ENCODE measurements at places on chromosomes 1 and 21.
A peak's percentile ranks its signal among the peaks of the same experiment; 100 is the strongest.

- peak; percentile 37 for DNase-seq
Observed at GRCh38 chr1:199084293-199084692, 445.5 kb downstream of the PTPRC start.

DNA sequence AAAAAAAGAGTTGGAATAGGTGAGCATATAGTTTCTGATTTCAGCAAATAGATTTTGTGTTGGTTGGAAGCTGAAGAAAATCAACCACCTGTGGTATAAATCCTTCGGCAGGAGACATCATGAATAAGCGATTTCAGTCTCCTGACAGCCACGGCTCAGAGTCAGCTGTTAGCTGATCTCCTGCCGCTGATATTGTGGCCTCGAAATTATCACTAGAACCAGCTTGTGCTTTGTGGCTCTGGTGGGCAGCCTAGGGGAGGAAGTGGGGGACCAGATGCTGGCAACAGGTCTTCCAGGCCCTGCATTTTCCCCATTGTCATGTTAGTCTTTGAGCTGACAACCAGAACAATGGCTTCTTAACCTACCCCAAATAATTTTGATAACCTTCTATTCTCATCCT lies 842 bp upstream of the GCSAML start:
- DNase-seq, result no peak

DNA sequence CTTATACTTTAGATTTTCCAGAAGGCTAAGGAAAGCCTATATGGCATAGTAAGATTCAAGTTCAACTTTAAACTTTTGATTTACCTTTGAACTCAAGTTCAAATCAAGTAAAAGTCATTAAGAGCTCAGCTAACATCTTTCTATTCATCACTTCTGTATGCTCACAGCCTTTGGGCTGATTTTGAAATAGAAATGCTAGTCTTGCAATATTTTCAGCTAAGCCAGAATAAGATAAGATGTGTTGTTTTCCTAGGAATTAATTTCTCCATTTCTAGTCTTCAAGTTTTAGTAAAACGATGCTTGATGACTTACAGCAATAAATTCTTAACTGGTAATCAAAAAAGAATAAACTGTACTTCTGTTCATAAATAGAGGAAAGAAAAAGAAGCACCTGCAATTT lies 35.6 kb downstream of the ATP1B1 start:
- DNase-seq, result no peak

DNA sequence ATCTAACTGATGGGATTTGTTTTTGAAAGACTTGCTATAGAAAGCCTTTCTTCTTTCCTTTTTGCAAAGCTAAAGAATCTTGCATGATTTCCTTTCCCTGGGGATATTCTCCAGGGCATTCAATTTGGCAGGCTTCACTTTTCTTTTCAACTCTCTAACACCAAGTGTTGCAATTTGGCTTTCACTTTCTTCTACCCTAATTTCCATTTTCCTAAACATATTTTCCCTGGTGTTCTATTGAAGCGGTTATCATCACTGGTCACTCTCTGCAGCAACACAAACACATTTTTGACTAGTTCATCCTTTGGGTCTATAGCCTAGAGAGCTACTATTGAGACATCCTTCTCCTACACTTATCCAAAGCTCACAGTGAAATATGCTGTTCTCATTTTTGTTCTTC lies 424.5 kb downstream of the NEGR1 start:
- no peak for DNase-seq

DNA sequence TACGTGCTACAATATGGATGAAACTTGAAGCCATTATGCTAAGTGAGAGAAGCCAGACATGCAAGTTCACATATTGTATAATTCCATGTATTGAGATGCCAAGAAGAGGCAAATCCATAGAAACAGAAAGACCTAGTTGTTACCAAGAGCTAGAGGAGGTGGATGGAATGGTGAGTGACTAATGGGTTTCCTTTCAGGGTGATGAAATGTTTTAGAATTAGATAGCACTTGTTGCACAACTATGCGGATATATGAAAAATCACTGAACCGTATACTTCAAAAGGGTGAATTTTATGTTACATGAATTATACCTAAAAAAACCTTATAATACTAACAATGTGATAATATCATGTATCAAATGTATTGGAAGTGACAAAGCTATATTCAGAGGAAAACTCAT lies 18.1 kb downstream of the EPHA10 start:
- DNase-seq, result no peak

DNA sequence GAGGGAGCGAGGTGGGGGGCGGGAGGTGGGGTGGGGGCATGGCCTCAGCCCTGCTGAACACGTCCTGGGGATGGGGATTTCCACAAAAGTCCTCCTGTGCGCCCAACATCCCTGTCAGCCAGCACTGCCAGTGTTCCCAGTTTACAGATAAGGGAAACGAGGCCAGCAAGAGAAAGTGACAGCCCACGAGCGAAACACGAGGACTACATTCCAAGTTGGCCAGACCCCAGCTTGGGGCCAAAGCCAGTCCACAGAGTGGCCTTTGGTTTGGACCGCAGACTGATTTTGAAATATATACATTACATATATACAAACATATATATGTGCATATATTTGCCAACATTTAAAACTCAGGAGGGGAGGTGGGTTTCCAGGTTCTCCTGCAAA lies 5.0 kb downstream of the FBXO2 start:
- no peak for DNase-seq

DNA sequence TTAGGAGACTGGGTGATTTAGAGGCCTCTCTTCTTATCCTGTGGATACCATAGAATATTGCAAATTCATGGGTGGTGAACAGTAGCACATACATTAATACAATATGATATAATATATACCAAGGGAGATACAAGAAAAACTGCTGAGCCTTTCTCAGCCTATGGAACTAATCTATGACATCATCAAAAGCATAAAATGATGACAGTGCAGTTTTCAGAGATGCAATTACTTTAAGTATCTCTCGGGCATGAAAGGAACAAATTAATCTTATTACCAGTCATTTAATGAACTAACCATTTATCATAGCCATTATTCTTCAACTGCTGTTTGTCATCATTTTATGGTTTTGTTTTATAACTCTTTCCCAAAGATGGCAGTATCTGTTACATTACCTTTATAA lies 3.5 kb downstream of the CHODL start:
- DNase-seq, result no peak

- DNase-seq, result no peak
Observed at GRCh38 chr21:26441149-26441548, 131.9 kb downstream of the CYYR1 start.

All from right hindlimb (tissue), 1 donor.